Cortex of kidney (tissue), 1 donor: ENCODE measurements at places on chromosomes 16 and 17.

GRCh38 chr16:68487203-68487514 is 38.9 kb upstream of the SMPD3 start:
- DNase-seq = no peak

DNA sequence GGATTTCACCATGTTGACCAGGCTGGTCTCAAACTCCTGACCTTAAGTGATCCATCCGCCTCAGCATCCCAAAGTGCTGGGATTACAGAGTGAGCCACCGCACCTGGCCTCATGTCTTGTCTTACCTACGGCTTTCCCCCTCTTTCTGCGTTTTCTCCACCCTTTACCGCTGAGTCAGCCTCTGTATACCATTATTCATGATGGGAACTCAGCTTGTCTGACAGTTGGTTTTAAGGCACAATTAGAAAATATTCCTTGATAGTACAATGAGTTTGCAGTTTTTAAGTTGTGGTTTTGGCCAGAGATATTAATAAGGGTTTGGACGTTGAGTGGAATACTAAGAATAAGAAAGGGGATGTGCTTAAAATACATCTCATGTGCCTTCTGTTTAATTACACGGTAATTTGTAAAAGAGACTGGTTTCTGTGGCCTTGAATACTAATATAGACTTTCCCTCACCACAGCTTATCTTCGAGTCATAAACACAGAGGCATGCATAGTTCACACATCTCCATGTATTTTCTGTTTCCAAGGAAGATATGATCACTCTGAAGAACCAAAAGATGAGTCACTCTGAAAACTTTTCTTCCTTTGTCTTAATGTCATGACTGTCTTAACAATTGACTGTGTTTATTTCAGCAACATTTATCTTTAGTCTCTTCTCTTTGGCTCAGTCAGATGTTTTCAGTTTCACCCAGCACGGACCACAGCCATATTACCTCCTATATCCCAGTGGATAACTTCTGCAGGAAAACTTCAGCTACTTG is 54.4 kb downstream of the PITPNC1 start:
- DNase-seq = no peak

DNA sequence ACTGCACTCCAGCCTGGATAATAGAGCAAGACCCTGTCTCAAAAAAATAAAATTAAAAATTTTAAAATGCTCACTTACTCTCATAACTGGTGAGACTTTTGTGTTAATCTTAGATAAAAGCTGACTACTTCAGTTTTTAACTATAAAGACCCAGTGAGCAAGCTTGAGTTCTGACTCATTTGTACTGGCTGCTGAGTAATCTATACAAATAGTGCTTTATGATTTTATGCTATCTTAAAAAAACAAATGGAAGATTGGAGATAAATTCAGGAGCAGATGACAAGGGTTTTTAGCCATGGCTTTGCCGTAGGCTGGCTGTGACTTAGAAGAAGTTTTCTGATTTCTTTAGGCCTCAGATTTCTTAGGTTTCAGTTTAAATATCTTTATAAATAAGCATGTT is 30.5 kb downstream of the SNTB2 start:
- no peak for DNase-seq

- DNase-seq = no peak
Observed at GRCh38 chr16:3149630-3150345, 15.0 kb downstream of the ZNF213 start.

DNA sequence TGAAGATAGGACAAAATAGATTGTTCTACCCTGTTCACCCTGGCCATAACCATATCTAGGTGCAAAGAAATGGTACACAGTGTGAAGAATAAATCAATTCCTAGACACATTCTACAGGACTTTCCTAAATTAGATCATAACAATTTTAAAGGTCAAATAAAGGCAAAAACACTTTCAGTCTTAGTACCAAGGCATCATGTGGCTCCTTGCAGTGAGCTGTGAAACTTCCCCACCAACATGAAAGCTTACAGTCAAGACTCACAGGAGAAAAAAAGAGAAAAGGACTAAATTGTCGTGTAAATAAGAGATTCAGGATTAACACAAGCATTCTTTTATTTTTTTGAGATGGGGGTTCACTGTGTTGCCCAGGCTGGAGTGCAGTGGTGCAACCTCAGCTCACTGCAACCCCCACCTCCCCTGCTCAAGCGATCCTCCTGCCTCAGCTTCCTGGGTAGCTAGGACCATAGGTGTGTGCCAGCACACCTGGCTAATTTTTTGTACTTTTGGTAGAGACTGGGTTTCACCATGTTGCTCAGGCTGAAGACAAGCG is 14.2 kb downstream of the NSMCE1 start:
- no peak for DNase-seq

GRCh38 chr17:21295036-21295952 is 10.8 kb downstream of the MAP2K3 start:
- no peak for DNase-seq

GRCh38 chr17:38420518-38420917 is 7.7 kb upstream of the ARHGAP23 start:
- DNase-seq = no peak

GRCh38 chr17:80869481-80870145 is 122.0 kb upstream of the CHMP6 start:
- no peak for DNase-seq

- DNase-seq = no peak
Observed at GRCh38 chr17:75064867-75065561, 18.0 kb downstream of the KCTD2 start.

DNA sequence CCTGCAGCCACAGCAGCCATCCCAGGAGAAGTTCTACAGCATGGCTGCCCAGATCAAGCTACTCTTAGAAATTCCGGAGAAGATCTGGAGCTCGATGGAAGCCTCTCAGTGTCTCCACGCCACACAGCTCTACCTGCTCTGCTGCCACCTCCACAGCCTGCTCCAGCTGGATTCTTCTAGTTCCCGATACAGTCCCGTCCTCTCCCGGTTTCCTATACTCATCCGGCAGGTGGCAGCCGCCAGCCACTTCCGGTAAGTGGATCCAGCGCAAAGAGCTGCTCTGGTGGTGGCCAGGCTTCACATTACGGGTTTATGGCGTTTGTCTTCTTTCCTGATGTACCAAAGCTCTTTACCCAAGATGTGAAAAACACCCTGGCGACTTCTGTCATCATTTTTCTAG is 3.6 kb downstream of the COG1 start:
- DNase-seq = no peak

GRCh38 chr17:3951003-3951402 is 13.2 kb downstream of the ATP2A3 start:
- no peak for DNase-seq

DNA sequence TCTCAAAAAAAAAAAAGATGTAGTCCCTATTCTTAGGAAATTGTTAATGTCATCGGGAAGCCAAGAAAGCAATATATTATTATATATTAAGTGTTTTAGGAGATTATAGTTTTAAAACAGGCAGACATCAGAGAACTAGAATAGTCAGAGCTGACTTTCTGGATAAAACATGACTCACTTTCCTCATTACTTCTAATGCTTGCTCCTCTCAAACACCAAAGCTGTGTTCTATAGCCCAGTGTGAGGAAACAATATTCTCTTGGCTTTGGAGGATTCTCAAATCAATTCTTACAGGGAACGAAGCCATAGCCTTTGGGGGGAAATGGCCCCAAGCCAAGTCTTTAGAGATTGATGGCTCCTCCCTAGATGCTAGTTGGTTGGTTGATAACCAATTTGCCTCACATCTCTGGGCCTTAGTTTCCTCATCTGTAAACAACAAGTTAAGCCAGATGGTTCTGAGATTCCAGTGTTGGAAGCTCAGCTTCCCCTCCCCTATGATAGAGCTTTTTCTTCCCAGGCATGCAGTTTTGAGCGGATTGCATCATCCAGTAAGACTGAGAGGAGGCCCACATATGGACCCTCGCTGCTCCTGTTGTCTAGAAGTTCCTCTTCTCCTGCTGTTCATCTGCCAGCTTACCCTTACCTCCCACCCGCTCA is 12.4 kb downstream of the NMT1 start:
- no peak for DNase-seq

- DNase-seq = no peak
Observed at GRCh38 chr16:73170612-73171038, 122.7 kb upstream of the ZFHX3 start.

DNA sequence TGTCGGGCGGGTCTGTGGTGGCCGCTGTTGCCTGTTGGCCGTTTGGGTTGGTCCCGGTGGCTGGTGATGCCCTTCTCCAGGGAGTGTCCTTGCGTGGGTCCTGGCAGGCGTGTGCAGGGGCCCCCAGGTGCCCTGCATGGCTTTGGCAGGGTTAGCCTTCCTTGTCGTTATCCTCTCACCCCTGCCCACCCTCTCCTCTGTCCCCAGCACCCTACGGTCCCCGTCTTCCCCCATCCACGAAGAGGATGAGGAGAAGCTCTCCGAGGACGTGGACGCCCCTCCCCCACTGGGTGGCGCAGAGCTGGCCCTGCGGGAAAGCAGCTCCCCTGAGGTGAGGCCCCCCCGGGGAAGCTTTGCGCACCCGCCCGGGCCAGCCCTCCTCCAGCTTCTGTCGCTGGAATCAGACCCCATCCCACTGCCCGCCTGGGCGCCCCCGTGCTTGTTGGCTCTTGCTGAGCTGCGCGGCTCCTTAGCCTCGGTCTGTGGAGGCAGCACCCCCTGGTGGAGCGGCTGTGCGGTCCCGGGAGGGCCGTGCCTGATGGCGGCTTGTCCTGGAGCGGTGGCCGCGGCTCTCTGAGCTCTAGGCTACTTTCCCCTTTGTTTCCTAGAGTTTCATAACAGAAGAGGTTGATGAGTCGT is 10.6 kb upstream of the NUDT16L1 start:
- no peak for DNase-seq

GRCh38 chr16:9047689-9048301 is 43.6 kb upstream of the HAPSTR1 start:
- DNase-seq = no peak

GRCh38 chr16:80602894-80603293 is 62.1 kb downstream of the DYNLRB2 start:
- DNase-seq = no peak

- no peak for DNase-seq
Observed at GRCh38 chr17:44095647-44096496, 25.3 kb downstream of the G6PC3 start.

GRCh38 chr16:24635900-24636610 is 93.4 kb upstream of the TNRC6A start:
- no peak for DNase-seq

DNA sequence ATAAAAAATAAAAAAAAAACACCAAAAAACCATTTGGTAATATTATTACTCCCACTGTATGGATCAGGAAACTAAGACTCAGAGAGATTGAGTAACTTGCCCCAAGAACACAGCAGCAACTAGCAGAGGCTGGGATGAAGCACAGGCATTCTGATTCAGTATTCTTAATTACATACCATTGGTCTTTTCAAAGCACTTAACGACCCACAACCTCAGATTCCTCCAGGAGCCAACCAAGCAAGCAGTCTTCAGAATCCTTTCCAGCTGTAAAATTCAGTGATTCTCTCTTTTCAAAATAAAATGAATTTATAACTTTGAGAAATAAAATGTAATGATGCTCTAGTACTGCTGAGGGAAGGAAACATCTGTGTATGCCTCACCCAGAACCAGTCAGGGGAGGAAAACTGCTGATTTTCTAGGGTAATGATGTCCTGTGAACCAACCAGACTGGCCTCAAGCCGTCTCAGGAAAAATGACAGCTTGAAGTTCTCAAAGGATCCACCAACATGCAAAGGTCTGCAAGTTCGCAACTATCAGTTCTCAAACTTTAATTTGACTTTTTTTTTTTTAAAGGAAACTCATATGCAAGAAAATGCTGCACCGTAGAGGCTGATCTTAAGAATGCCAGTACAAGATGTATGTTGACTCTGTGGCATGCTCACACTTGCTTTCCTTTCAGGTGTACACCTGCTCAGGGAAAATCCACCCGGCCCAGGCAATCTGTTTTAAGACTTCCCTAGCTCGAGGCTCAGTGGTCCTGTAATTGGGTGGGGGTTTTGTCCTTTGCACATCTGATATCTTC is 9.0 kb downstream of the CUEDC1 start:
- DNase-seq = no peak

GRCh38 chr16:57255686-57256415 is 10.8 kb downstream of the ARL2BP start:
- no peak for DNase-seq

DNA sequence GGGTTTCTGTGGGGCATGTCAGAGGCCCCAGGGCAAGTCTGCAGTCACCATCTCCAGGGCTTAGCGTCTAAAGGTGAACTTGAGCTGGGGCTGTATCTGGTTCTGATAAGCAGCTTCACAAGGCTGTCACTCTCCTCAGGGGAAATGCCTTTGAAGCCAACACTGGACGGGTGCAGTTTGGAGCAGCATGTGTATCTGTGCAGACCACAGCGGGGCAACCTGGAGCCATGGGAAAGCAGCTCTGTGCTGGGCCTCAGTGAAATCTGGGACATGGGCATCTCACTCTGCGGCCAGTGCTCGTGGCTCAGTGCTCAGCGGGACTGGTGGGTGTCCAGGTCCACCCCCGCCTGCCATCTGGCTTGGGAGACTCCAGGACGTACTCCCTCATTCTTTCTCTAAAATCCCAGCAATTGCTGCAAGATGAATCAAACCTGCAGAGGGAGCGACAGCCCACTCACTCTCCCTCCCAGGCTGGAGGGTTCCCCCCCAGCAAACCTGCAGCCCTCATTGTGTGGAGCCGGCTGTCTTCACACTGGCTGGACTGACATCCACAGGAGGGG is 63.5 kb downstream of the PRMT7 start:
- DNase-seq = no peak

GRCh38 chr17:42182927-42183734 is 2.1 kb downstream of the HCRT start:
- DNase-seq = no peak

- DNase-seq = no peak
Observed at GRCh38 chr17:65139101-65139764, 2.1 kb downstream of the RGS9 start.

GRCh38 chr16:2214719-2214968 is at the start of gene PGP:
Gene PGP (minus strand): TSS chr16:2214840. CDS start chr16:2214777, 63 bp downstream.
- no peak for DNase-seq
